Right renal pelvis (tissue), 4 donors: ENCODE measurements at places on chromosomes 2 and 18. TPM values are rescaled to one million over a fixed set of nuclear protein-coding genes. Genes with fewer than 3 reads are reported as not detected.

GRCh38 chr2:8548619-8549150, 133.2 kb upstream of the ID2 start:
- DNase-seq = no peak

GRCh38 chr2:234462218-234462992, 34.5 kb downstream of the ARL4C start:
- DNase-seq = no peak

GRCh38 chr2:66170744-66171330, 264.1 kb upstream of the MEIS1 start:
- DNase-seq = no peak

DNA sequence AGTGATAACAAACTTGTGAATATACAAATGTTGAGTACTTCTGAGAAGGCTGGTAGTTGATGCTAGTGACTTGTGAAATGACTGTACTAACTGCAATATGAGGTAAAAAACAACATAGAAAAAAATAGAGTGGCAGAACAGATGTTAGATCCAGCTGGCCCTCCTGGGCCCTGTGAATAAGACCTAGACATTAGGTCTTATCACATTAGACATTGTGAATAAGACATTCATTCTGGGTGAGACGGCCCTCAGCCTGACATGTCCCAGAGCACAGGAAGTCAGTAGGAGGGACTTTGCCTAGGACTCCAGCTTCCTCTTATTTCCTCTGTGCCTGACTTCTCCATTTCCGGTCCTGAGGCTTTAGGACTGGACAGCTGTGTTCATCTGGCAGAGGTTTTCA, 22.9 kb downstream of the DOK1 start:
- no peak for DNase-seq

DNA sequence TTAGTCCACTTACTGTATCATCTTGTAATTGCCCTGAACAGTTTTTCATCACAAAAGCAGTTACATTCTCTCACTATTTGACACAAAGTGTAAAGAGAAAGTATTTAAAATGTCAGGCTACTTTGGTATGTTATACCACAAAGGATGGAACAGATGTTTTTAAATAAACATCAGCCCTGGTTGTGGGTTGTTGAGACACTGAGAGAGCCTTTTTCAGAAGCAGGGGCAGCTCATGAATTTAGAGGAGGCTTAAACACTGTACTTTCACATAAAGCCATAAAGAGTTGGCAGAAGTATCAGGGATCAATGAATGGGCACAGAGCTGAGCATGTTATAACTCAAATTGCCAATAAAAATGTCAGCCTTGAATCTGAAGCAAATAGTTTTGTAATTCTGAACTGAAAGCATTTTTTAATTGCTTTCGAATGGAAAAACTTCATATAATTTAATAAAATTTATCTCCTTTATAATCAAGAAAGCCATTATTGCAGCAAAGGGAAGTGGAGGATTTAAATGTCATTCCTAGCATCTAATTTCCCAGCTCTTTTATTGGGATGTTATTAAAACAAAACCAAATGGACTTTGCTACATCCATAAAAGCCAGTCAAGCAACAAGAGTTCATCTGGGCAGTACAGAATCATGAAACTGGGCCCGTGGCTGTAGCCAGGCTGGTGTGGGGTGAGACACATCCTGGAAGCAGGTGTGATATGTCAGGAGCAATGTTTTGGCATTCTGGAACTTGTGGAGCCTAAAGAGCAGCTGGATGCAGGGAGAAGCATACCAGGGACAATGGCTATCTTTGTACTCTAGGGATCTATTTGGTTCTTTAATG, 95.1 kb upstream of the NT5C1B start:
- no peak for DNase-seq

- no peak for DNase-seq
Measured at GRCh38 chr2:207567671-207568070, 37.9 kb downstream of the CREB1 start.

DNA sequence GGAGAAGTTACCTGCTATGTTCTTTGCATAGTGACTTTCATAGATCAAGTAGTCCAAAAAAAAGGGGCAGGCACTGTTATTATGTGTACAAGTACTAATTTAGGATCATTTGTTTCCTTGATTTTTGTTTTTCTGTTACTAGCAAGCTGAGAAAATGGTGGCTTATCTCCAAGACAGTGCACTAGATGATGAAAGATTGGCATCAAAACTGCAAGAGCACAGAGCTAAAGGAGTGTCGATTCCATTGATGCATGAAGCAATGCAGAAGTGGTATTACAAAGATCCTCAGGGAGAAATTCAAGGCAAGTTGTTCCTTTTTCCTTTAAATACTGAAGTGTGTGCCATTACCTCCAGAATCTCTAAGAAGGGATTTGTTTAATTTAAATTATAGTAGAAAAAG, 19.6 kb upstream of the KCNJ13 start:
- DNase-seq = no peak

GRCh38 chr2:189633392-189633811, 27.9 kb upstream of the ASNSD1 start:
- no peak for DNase-seq

- DNase-seq = no peak
Measured at GRCh38 chr2:86706220-86706619, 13.9 kb upstream of the RMND5A start.

- no peak for DNase-seq
Measured at GRCh38 chr2:210399440-210400041, 77.0 kb downstream of the LANCL1 start.

GRCh38 chr18:8811115-8811514, 105.8 kb downstream of the MTCL1 start:
- DNase-seq = no peak

The RAB27B gene
- 4.1 TPM for polyA plus RNA-seq

The GLI2 gene
- polyA plus RNA-seq = 9.6 TPM

The DCDC2C gene
- 0.27 TPM for polyA plus RNA-seq
